ENCODE measurements at places on chromosomes 2 and 18. TPM values are rescaled to one million over a fixed set of nuclear protein-coding genes. Genes with fewer than 3 reads are reported as not detected.

MC5R gene
- not detected for total RNA-seq

ANKAR gene
- 4.4 TPM for total RNA-seq

PUM2 gene
- 120 TPM for total RNA-seq

GAL3ST2 gene
- total RNA-seq = 0.35 TPM

TCF4 gene
- 0.79 TPM for total RNA-seq

AOX1 gene
- 0.95 TPM for total RNA-seq

MROH2A gene
- not detected for total RNA-seq

PELI1 gene
- 57.4 TPM for total RNA-seq

DNA sequence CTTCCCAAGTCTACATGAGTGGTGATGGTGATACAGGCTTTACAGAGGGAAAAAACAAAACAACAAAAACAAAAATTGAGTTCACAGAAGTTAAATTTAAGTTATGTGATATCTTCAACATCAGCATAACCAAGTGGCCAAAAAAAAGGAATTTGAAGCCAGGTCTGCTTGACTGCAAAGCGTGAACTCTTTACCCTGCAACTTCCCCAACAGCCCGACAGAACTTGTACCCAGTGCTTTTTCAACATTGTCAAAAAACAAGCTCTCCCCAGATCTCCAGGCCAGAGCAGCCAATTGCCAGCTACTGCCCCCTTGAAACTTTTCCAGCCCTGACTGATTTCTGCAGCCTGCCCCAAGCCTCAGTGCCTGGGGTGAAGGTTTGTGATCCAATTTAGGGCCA lies 76.7 kb downstream of the RNF144A start:
- ATAC-seq = no peak

- ATAC-seq = no peak
Measured at GRCh38 chr2:35347561-35347960, 1008.0 kb upstream of the CRIM1 start.

DNA sequence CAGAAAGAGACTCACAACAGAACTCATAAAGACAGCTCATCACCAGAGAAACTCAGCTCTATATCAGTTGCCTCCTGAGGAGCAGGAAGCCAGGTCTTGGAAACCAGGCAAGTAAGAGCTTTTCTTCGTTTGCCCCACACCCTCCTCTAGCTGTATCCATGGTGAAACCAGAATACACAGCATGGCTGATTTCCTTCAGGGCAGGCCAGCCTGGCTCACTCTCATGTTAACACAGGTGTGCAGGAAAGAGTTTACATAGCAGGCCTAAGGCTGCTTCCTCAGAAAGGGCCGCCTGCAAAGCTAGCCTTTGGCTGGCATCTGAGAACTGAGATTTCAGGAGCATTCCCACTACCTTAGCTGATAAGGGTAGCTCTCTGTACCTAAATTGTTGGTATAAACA lies 65.7 kb downstream of the KLHL14 start:
- ATAC-seq = no peak

DNA sequence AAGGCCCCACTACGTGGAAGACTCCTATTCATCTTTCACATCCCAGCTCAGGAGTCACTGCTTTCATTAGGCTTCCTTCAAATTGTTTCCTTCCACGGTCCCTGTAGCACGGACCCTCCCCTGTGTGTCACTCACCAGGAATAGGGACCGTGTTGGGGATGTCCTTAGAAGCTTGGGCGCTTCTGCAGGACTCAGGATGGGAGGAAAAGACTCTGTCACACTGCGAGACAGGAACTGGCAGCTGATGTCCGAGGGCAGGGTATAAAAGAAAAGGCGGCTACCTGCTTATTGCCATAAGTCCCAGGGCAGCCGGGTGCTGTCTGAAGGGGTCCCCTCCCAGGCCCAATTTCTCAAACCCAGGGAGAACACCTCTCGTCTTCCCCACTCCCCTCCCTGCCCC lies 79.1 kb downstream of the BCL2L11 start:
- ATAC-seq = no peak

GRCh38 chr2:219784178-219784577 lies 156.7 kb downstream of the SLC4A3 start:
- ATAC-seq = no peak

DNA sequence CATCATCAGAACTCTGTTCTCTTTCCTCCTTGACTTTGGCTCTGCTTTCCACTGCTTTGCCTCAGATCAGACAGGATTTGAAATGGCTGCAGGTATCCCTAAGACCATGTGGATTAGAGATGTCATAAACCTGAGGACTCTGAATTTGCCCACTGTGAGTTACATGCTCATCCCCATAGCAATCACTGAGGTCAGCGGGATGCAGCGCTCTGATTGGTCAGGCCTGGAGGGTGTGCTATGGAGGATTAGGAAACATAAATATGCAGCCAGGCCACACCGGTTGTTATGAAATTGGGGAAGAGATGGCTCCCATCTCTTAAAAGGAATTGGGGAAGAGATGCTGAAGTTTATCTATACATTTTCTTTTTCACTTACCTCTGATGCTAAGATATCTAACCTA lies 73.7 kb upstream of the DNAJC10 start:
- ATAC-seq = peak; percentile 85

DNA sequence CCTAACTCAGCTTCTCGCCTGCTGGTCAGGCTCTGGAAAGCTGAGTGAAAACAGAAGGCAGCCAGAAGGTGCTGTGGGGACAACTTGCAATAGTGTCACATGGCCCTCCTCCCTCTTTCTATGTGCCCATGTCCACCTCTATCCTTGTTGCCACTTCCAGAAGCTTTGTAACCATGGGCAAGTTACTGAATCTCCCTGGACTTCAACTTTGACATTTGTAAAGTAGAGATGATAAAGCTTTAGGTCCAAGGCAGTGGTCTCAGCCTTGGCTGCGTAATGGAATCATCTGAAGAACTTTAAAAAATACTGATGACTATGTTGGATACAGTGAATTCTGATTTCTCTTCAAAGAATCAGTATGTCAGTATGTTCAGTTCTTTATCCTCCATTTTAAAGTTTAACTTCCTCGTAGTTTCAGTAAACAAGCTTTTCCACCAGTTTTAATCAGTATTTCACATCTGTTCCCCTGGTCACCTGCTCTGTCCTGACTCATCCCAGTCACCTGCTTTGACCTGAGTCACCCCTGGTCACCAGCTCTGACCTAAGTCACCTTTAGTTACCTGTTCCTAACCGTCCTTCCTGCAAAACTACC lies 245.2 kb upstream of the STON1 start:
- ATAC-seq = no peak

GRCh38 chr2:180717588-180717987 lies 262.8 kb upstream of the UBE2E3 start:
- ATAC-seq = no peak

DNA sequence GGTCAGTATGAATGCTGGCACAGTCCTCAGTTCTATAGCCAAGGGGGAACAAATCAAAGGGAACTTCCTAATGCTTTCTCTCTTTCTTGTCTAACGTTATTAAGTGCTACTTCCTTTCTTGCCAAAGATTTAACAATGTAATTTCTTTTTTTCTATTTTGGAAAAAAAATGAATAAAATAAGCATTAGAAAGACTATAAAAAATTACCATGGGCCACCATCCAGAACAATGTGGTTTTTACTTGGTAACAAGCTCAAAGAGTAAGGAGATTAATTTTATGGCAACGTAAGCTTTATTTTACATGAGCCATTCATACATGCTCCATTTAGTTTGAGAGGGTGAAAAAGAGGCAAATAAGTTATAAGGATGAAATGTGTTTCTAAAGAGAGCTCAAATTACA lies 40.1 kb downstream of the SERPINE2 start:
- ATAC-seq = no peak

- ATAC-seq = no peak
Measured at GRCh38 chr2:138373993-138374408, 127.6 kb upstream of the SPOPL start.

- ATAC-seq = peak; percentile 61
Measured at GRCh38 chr18:45785134-45785533, 40.3 kb upstream of the SIGLEC15 start.

DNA sequence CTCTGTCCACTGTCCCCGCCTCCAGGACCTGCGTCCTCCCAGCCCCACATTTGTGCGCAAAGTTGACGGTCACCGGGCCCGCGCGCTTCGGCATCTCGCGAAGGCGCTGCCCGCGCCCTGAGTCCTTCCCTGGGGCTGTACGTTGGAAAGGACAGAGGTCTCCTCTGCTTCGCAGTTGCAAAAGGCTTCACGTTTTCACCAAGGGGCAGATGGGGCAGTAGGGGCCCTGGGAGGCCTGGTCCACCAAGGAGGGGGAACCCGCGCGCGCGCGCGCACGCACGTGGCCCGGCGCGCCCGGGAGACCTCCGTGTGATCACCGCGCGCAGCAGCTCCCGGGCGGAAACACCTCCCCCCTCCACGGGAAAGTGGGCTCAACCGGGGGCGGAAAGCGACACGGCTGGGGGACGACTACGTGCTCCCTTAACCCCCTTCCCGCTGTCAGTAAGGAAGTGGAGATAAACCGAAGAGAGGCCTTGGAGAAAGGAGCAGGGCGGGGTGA lies 21.9 kb downstream of the TEX44 start:
- ATAC-seq = peak; percentile 5

DNA sequence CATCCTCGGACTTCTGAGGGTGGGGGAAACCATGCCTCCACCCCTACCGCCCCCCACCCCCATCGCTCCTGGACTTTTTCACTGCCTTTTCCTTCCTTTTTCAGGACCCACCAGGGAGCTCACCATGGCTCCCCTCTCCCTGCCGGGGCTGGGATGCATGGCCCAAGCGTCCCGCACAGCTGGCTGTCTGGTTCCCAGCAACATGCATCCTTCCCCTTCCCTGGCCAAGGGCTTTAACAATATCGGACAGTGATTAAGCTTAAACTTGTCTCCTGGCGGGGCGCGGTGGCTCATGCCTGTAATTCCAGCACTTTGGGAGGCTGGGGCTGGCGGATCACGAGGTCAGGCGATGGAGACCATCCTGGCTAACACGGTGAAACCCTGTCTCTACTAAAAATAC lies 44.1 kb downstream of the MRO start:
- no peak for ATAC-seq

DNA sequence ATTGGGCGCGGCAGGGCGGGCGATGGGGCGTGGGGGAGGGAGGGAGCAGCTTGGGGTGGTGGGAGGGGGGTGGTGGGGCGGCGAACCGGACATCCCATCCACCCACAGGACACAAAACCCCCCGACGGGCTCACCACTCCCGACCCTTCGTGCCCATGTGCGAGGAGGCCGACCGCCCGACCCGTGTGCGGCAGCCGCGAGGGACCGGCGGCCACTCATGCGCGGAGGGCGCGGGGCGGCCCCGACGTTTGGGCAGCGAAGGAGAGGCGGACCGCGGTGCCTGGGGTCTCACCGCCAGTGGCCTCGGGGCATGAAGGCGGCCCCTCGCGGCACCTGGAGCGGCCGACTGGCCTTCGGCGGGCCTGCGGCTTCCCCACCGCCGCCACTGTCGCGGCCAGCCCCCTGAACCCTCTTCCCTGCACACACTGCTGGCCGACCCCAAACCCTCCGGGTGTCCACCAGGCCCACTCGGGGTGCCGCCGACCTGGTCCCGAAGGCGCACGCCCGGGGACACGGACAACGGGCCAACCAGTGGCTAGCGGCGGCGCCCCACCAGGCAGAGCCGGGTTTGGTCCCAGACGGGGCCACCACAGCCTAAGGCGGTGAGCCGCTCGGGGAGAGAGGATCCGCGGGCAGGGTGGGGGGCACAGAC lies 94.6 kb upstream of the ANKRD30BL start:
- no peak for ATAC-seq

GRCh38 chr2:125424266-125424785 lies 1231.6 kb upstream of the GYPC start:
- ATAC-seq = no peak

DNA sequence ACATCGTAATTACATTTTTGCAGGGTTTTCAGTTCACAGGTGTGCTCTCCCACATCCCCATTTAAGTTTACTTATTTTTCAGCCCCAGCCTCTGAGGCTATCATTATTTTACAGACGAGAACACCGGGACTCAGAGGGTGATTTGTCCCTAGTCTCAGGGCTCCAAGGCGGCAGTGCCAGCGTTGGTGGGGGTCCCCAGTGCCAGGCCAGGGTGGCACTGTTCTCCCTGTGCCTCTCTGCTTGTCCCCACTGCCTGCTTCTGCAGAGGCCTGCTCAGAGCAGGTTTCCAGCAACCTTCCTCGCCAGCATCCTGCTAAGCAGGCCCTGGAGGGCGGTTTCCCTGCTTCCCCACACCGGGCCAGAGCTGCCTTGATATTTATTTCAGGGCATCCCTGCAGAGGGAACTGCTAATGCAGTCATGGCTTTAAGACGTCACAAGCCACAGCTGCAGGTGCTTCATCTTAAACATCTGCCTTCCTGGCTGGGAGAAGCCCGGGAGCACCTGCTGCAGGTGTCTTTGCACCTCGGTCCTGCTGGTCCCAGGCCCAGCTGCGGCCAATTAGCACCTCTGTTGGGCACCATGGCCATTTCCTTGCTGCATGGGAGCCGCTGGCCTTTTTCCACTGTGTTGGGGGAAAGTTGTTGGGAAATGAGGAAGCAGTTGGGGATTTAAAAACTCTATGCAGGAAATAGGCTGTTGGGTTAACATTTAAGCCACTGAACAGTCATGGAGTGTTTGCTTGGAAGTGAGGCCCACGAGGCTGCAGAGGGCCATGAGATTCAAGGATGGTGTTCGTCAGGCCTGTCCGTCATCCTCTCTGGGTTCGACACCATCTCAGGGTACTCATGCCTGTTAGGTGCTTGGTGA lies 22.8 kb downstream of the HPCAL1 start:
- ATAC-seq = no peak

GRCh38 chr18:51278045-51278649 lies 80.7 kb upstream of the MEX3C start:
- ATAC-seq = peak; percentile 49

- no peak for ATAC-seq
Measured at GRCh38 chr2:121164042-121164441, 121.0 kb downstream of the TFCP2L1 start.

DNA sequence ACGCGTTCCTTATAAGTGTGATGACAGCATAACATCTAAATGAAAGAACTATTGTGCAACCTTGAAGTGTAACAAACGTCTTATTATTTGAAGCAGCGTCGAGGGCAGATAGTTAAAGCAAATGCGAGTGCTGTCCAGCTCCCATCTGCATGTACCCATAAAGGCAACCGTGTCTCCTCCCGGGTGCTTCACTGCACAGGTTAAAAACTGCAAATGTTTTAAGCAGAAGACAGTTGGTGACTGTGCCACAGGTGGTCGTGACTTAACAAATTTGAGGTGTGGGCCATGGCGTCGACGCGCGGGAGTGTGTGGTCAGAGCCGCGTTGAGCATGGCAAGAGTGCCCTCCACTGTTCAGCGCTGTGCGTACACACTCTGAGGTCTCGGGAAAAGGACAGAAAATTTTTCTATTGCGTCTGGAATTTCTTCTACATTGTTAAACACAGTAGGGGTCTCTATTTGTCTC lies 6.4 kb downstream of the SALL3 start:
- no peak for ATAC-seq

DNA sequence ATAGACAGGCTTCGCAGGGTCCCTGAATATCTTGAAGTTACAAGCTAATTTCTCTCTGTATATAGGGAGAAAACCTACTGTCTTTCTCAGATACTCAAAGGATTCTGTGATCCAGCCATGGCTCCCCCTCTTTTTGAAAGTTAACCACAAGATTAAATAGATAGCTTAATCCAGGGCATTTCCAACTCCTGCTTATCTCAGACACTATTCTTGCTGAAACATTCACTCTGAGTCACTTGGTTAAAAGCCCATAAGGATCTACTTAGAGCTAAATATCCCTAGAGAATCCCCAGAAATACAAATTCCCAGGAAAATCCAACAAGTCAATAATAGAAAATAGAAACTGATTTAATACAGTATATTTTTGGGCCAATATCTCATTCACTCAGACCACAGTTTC lies 179.1 kb upstream of the LYPD1 start:
- no peak for ATAC-seq
